RCC 7860 (cell line): ENCODE measurements at places on chromosomes 12 and 14.

GRCh38 chr12:52818887-52819420 lies 5.0 kb upstream of the KRT4 start:
- DNase-seq = no peak

GRCh38 chr12:580813-581212 lies 82.4 kb downstream of the NINJ2 start:
- DNase-seq = no peak

GRCh38 chr12:6321905-6322304 lies 11.4 kb downstream of the PLEKHG6 start:
- no peak for DNase-seq

DNA sequence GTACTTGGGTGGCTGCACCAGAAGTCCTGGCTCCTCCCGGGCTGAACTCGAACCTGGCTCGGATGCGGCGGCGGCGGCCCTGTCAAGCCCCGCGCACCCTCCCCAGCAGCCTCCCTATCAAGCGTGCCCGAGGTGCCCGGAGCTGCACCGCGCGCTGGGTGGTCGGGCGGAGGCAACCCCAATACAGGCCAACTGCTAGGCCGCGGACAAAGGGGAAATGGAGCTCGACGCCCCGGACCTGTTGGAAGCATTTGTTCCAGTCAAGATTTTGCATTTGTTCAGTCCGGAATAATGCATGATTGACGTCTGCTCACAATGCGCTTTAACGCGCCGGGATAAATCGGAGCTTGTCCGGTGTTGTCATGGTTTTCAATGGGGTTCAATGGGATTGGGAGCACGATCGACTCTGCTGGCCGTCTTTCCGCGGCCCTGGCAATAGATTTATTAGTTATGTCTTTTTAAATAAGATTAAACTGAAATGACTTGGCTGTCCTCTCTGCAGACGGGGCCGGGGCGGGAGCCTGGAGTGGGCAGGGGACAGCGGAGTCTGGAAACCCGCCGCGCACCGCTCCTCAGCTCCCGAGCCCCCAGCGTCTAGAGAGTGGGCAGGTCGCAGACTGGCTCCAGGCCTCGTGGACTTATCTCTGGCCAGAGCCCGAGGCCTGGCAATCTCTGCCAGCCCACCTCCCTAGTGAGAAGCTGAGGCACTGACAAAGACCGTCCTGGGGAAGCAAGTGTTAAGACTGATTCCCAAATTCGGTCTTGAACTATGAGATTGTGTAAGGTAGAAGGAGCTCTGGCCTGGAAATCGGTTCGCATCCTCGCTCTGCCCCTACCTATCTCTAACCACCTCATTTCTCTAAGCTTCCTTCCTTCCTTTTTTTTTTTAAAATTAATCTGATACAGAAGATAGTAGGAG lies 1.7 kb upstream of the NKX2-8 start:
- DNase-seq = no peak
